Progenitor cell of endocrine pancreas (in vitro differentiated cells): ENCODE measurements at places on chromosomes 16 and 17.

DNA sequence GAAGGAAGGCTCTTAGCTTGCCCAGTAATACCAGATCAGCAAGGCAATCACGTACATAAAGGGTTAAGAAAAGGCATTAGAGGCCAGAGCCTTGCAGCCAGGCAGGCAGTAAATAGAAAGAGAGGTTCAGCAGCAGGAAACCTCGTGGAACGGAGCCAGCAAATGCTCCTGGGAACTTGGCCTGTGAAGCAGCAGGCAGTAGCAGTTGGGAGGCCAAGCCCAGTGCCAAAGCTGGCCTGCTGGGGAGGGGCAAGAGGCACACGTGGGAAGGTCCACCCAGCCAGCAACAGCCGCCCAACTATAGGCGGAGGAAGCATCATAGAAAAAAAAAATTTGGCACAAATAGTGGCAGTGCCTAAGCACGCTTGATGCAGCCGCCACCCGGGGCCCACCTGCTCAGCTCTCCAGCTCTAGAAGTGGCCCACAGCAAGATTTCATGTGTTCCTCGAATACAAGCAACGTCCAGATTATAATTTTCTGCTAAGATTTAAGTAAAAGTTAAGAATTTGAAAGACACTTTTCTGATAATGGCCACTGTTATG lies 2339.5 kb downstream of the TP53TG3F start:
- no peaks in the 10 kb centered on the region for H3K36me3 ChIP-seq
- no peak overlapping the region for H3K4me3 ChIP-seq
- no peaks in the 10 kb centered on the region for H3K27me3 ChIP-seq
- H3K4me1 ChIP-seq = no peaks in the 10 kb centered on the region

DNA sequence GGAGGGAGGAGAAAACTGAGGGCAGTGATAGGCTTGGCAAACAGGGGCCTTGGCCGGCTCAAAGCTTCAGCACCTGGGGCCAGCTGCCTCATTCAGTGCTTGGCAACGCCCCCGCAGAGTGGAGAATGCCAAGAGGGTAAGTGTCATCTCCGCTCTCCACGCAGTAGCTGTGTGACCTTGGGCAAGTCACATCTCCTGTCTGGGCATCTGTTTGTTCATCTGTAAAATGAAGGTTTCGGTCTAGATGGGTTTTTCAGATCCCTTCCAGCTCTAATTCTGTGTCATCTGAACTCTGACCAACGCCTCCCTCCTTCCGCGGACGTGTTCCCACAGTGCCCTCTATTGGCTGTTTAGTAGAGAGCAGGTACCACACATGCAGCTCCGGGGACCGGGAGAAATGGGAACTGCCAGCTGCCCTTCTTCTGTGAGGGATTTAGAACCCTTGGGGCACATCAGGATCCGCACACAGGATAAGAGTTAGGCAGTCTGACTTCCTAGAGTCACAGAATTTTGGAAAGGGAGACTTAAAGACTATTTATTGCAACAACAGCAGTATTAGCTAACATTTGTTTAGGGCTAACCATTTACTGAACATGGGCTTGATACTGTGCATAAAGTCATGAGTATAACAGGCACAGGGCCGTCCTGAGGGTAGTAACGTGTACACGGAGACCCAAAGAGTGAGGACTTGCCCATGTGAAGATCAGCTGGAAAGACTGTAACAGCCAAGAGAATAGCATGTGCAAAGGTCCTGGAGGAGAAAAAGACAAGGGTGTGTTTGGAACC lies 26.8 kb downstream of the GP2 start:
- no peaks in the 10 kb centered on the region for H3K36me3 ChIP-seq
- peaks cover 21% of the 10 kb centered on the region for H3K27me3 ChIP-seq
- no peak overlapping the region for H3K27ac ChIP-seq
- peak; percentile 40 for DNase-seq
- H3K4me3 ChIP-seq = no peak overlapping the region
- peaks cover 1% of the 10 kb centered on the region for H3K4me1 ChIP-seq

GRCh38 chr17:71628306-71628705 lies 492.5 kb upstream of the SOX9 start:
- no peak overlapping the region for H3K4me3 ChIP-seq
- H3K27me3 ChIP-seq = no peaks in the 10 kb centered on the region
- no peaks in the 10 kb centered on the region for H3K36me3 ChIP-seq
- no peak overlapping the region for H3K27ac ChIP-seq
- no peak for DNase-seq

DNA sequence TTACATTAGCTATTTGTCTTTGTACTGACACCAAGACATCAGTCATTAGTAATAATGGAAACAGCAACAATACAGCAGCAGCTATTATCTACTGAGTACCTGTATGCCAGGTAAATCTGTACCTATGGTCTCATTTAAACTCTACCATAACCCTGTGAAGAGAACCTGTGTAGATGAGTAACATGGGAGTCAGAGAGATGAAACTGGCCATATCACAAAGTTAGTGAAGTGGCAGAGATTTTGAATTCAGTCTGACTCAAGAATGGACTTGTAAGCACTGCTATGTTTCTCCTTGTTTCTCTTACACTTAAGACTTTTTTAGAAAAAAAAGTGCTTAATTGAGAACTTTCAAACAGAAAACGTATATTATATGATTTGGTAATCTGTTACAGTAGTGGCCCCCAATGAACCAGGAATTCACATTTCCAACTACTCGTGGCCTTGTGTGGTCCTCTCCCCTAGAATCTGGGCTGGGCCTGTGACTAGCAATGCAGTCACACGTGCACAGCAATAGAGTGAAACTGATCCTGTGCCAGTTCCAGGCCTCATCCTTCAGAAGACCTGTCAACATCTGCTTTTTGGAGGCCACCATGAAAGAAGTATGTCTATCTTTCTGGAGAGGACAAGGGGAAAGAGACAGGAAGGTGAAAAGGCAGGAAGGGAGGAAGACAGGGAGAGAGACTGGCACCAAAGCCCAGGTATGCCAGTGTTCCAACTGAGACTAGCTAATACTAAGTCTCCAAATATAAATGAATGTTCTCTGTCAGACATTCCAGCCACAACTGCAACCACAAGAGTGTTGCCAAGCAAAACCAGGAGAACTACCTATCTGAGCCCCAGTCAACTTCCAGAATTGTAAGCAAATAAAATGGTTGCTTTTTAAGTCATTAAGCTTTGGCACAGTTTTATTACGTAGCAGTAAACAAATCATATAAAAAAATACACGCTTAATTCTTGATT lies 12.0 kb downstream of the CRLF3 start:
- no peak overlapping the region for H3K4me3 ChIP-seq
- H3K27ac ChIP-seq = no peak overlapping the region
- no peaks in the 10 kb centered on the region for H3K36me3 ChIP-seq
- no peaks in the 10 kb centered on the region for H3K4me1 ChIP-seq
- H3K27me3 ChIP-seq = no peaks in the 10 kb centered on the region

DNA sequence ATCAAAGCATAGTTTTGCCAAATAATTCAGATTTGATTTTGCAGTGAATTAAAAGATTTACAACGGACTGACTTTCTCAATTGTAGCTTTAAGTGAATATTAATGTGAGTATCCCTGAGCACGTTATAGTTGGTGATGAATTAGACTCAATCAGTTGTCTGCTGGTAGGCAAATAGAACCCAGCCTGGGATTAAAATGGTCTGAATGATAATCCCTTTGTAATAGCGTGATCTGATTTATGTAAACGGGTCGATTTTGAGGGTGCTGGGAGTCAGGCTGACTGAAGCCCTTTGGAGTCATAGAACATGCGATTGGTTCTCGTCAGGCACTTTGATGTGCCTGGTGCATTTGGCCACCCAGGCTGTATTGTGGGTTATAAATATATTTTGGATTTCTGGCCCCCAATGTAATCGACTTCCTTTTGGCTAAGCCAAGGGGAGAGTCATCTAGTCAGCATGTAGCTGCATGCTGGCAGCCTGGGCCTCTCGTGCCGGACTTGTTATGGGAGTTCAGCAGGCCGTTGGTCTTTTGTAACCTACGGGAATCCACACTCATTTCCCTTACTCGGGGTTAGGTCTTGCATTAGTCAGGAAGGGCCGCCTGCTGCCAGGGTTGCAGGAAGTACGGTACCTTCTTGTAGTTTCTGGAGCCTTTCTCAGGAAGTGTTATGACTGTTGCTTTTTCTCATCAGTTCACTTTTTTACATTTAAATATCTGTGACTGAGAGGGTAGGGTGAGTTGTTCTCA lies 5.4 kb downstream of the PGS1 start:
- no peaks in the 10 kb centered on the region for H3K27me3 ChIP-seq
- peak overlapping the region; percentile 56 for H3K27ac ChIP-seq
- H3K4me3 ChIP-seq = no peak overlapping the region
- H3K36me3 ChIP-seq = peaks cover 8% of the 10 kb centered on the region
- DNase-seq = no peak
- peaks cover 25% of the 10 kb centered on the region for H3K4me1 ChIP-seq

DNA sequence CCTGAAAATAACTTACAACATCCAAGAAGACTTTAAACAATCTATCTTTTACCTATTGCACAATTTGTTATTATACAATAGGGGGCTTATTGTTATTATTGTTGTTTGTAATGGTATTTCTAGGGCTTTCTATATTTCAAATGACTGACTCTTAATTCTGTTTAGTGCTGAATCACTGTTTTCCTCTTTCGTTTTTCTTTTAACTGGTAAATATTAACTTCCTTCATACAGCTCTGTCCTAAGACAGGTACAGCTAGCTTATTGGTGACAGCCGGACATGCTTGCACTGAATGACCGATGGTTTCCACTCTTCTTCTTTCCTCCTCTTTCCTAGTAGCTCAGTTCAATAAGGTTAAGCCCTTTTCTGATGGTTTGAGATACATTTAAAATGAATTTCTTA lies 11.6 kb downstream of the KRTAP9-7 start:
- H3K4me3 ChIP-seq = no peak overlapping the region
- no peaks in the 10 kb centered on the region for H3K36me3 ChIP-seq
- peaks cover 4% of the 10 kb centered on the region for H3K4me1 ChIP-seq
- no peak overlapping the region for H3K27ac ChIP-seq

GRCh38 chr17:67399676-67400075 lies 22.6 kb downstream of the PITPNC1 start:
- H3K27ac ChIP-seq = peak overlapping the region; percentile 7
- no peak overlapping the region for H3K4me3 ChIP-seq
- H3K27me3 ChIP-seq = no peaks in the 10 kb centered on the region
- peaks cover 2% of the 10 kb centered on the region for H3K4me1 ChIP-seq
- no peak for DNase-seq

GRCh38 chr16:49542946-49543630 lies 169.5 kb downstream of the C16orf78 start:
- H3K4me1 ChIP-seq = peaks cover 1% of the 10 kb centered on the region
- H3K36me3 ChIP-seq = no peaks in the 10 kb centered on the region
- no peak for DNase-seq
- H3K27ac ChIP-seq = no peak overlapping the region
